ENCODE measurements at places on chromosomes 16 and 17. TPM values are rescaled to one million over a fixed set of nuclear protein-coding genes. Genes with fewer than 3 reads are reported as not detected.

The KRTAP4-4 gene
- 81.7 TPM for total RNA-seq

The AANAT gene
- total RNA-seq = not detected

The KRTAP4-16 gene
- not detected for total RNA-seq

The CACNG5 gene
- total RNA-seq = not detected

DNA sequence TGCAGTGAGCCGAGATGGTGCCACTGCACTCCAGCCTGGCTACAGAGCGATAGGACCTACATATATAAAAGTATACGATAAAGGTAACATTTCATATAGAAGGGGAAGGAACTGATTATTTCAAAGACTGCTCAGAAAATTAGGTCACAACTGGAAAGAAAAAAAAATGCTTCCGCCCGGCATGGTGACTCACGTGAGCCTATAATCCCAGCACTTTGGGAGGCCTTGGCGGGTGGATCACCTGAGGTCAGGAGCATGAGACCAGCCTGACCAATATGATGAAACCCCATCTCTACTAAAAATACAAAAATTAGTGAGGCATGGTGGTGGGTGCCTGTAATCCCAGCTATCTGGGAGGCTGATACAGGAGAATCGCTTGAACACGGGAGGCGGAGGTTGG is 7.8 kb downstream of the TEX14 start:
- no peak for DNase-seq

DNA sequence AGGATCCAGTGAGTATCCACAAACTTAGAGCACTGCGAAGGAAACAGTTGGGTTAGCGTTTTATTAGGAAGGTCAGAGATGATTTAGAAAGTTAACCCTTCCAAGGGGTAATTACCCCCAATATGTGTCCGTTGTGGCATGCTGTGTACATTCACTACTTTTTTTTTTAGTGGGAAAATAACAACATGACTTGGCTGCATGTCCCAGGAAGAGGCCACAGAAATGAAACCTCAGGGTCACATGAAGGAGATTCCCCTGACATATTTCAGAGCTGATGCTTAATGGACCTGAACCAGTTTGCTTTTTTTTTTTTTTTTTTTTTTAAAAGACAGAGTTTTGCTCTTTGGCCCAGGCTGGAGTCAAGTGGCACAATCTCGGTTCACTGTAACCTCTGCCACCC is 167.5 kb downstream of the PRKCA start:
- DNase-seq = no peak

DNA sequence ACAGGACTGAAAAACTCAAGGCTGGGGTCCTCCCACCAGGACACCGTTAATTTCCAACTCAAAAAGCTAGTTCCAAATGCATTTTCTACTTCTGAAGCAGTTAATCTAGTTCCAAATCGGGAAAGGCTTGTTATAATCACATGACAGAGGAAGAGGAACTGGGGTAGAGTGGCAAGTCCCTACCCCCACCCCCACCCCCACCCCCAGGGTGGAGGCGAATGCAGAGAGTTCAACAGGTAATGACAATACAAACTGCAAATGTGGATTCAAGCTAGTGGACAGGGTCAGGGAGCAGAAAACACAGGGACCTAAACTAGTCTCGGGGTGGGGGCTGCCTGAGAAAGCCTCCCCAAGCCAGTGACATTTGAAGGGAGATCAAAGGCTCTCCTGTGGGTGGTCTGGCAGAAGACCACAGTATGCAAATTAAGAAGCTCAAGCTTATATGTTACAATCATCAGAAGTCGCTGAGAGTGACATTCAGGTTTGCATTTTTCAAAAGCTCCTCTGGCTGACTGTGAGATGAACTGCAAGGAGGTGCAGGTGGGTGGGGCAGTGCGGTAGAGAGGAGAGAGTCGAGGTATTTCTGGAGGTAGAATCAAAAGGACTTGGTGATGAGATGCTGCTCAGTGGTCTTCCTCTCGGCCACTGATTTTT is 56.4 kb upstream of the SLC25A19 start:
- no peak for DNase-seq

- no peak for DNase-seq
Measured at GRCh38 chr17:67689534-67690177, 28.1 kb upstream of the NOL11 start.

GRCh38 chr16:29007730-29008593 is 23.1 kb downstream of the LAT start:
- DNase-seq = no peak

- no peak for DNase-seq
Measured at GRCh38 chr17:31593806-31594205, 202.3 kb downstream of the RAB11FIP4 start.

DNA sequence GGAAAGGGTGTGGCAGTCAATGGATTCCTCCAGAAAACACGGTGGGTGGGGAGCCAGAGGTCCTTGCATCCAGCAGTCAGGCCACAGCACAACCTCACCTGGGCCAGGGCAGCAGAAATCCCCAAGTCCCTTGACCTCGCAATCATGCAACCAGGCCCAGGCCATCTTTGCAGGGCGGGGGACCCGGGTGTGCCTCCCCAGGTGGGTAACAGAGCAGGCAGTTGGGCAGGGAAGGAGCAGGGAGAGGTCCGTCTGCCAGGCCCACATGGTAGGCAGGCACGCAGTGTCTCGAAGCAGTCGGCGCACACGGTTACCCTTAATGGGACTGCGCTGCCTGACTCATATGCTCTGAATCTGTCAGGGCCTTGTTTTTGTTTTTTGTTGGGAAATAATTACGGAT is 153.0 kb downstream of the RBFOX3 start:
- DNase-seq = no peak

DNA sequence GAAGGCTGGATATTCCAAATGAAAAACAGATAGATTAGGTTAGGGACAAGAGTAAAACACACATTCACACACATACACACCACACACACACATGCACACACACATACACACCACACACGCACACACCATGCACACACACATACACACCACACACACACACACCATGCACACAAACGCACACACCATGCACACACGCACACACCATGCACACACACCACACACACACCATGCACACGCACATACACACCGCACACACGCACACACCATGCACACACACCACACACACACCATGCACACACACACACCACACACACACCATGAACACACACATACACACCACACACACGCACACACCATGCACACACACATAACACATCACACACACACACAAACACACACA is 203.7 kb upstream of the ZFHX3 start:
- DNase-seq = no peak

DNA sequence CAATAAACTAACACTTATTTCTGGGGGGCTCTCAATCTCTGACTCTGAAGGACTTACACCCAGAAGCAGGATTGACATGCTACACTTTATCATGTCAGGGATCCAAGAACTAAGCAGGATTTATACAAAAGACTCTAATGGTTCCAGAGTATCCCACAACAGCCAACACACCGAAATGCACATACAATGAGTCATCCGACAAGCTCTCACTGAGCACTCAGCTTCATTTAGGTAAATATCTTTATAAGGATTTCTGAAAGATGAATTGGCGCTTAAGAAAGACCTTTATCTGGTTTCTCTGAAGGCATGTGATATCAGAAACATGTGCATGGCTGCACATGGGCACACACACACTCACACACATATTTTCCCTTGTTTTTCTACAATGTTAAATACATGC is 77.2 kb downstream of the TOX3 start:
- no peak for DNase-seq

DNA sequence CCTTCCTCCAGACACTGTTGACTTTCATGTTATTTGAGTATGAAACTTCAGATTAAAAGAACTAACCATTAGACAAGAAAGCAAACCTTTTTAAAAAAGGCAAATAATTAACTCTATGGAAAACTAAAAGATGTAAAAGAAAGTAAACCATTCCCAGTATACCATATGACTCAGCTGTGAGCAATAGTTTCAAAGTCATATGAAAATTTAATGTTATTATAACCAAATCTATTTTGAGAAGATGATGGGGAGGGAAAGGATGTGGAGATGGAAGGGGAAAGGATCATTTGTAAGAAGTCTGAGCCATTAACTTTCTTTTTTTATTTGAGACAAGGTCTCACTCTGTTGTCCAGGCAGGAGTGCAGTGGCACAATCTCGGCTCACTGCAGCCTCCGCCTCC is 131.8 kb downstream of the IRX5 start:
- DNase-seq = no peak
